ENCODE measurements at places on chromosomes 2 and 18.

DNA sequence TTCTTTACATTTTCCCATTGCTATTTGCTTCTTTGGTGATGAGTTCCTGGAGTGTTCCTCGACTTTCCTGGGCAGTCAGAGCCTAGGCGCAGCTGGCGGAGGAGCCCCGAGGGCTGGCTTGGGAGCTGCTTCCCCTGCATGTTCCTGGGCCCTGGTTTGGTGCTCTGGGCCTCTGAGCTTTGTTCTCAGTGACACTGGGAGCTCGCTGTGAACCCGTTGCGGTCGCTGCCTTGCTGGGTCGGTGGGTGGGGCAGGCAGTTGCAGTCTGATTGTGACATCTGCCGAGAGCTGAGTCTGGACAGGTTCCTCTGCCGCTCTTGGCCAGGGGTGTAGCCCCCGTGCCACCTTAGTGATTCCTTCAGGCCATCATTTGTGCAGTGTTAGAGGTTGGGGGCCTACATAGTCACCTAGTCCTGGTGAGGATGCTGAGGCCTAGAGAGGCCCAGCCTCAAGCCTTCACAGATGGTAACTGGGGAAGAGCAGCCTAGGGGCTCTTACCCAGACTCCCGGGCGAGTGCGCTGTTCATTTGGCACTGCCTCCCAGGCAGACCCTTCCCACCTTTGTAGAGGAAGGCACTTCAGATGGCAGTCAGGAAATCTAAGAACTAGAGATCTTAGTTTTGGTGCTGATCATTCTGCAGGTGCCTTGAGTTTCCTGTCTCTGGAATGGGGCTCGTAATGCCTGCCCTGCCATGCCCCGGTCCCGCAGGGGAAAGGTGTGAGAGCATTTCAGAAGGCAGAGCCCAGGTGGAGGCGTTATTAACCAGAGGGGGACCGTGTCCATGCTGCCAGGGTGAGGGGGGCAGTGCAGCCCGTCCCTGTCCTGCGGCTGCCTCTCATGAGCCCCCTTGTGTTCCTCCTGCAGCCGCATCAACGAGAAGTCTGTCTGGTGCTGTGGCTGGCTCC lies 8.4 kb downstream of the ASB1 start:
- DNase-seq, result no peak

DNA sequence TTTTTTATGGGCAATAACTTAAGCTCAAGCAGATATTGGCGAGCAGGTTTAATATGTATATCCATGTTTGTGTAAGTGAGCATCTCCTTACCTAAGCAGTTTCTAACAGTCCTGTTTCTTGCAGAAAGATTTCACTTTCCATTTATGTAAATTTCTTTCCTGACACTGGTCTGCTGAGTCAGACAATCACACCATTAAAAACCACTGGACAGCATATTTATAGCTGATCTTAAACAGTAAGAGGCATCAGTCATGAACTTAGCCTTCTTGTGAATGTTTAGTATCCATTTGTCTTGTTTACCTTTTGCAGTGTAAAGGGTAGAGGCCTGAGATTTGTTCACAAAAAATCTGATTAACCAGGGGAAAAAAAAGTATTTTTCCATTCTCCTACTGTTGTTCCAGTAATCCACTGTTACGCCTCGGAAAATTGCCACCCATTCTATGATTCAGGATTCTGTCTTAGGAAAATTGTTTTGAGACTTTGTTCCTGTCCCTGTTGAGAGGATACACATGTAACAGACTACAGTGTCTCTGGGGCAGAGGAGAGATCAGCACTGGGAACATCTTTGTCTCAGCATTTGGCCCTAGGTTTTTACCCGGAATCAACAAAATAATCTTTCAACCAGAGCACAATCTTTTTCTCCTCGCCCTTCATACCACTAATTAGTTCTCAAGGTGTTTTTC lies 521.0 kb upstream of the NRP2 start:
- DNase-seq, result no peak

DNA sequence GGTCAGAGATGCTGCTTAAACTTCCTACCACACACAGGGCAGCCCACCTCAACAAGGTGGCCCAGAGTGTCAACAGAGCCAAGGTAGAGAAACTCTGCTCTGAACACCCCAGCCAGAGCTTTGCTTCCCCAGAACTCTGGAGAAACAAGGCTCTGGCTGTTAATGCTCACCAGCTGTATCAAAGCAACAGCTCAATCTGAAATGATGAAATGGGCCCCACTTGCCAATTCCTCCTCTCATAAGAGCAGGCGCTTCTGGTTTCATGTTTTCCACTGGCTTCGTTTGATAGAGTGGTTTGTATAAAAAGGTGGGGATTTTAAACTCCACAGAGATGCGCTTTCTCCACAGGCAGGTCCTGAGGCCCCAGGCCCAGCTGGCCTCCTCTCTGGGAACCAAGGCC lies 60.9 kb upstream of the TFCP2L1 start:
- DNase-seq, result no peak

- DNase-seq, result no peak
Observed at GRCh38 chr18:10846657-10847407, 302.5 kb downstream of the PIEZO2 start.

DNA sequence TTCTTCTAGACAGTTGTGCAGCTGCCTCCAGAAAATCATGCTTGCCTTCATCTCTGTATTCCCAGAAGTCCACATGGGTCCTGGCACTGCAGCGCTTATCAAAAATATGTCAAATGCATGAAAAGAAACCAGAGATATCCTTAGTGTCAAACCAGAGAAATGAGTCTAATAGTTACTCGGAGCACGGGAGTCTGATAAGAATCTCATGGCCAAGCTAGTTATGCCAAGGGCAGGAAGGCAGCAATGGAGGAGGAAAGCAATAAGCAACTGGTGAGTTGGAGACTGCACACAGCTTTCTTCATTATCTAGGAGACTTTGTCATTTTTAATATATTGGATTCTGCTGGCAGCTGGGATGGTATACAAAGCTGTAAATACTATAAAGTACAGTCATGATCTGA lies 38.6 kb downstream of the TRIB2 start:
- DNase-seq, result no peak

- no peak for DNase-seq
Observed at GRCh38 chr2:231687133-231687852, 21.0 kb upstream of the PTMA start.

- DNase-seq, result no peak
Observed at GRCh38 chr18:24683925-24684324, 223.5 kb downstream of the HRH4 start.

GRCh38 chr2:29374823-29375222 lies 259.6 kb downstream of the CLIP4 start:
- no peak for DNase-seq

DNA sequence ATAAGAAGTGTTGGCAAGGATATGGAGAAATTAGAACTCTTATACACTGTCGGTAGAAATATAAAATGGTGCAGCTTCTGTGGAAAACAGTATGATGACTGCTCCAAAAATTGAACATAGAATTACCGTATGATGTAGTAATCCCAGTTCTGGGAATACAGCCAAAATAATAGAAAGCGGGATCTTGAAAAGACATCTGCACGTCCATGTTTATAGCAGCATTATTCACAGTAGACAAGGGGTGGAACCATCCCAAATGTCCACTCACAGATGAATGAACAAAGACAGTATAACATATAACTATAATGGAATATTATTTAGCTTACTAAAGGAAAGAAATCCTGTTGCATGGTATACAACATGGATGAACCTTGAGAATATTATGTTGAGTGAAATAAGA lies 257.7 kb downstream of the TDRD15 start:
- peak; percentile 70 for DNase-seq

DNA sequence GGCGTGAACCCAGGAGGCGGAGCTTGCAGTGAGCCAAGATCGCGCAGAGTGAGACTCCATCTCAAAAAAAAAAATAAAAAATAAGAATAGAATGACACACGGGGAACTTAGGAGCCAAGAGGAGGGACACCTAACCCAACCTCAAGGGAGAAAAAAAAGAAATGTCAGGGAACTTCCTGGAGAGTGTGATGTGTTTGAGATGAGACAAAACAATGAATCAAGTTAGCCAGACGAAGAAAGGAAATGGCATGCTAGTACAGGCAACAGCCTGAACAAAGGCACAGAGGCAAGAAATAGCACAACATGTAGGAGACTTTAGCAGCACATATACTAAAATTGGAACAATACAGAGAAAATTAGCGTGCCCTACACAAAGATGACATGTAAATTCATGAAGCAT lies 36.7 kb upstream of the PAPOLG start:
- no peak for DNase-seq

- no peak for DNase-seq
Observed at GRCh38 chr2:46697830-46698323, 217.7 kb downstream of the MCFD2 start.

DNA sequence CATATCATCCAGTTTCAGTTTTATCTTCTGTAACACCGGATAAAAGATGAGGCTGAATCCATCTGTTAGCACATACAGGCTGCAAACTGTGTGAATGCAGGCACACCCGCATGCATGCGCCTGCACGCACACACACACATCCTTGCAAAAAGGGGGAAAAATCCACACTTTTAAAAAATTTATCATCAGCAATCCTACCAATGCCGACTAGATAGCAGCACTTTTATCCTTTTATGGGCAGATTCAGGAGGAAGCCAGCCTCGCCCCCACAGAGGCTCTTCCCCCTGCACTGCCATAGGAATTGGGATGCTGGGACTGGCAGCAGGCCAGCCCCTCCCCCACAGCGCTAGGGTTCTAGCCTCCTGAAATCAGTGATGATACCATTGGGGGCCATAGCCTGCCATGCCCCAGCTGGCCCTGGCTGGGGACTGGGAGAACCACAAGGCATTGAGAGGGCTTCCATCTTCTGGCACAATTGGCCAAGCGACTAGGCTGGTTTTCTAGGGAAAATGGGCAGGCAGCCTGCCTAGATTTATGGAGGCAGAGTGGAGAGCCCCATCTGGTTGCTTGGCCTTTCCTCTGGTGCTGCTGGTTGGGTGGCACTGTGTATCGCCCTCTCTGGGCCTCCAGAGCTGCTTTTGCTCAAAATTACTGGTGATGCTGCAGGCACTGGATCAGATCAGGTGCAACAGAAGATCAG lies 25.5 kb downstream of the CYRIA start:
- DNase-seq, result no peak

DNA sequence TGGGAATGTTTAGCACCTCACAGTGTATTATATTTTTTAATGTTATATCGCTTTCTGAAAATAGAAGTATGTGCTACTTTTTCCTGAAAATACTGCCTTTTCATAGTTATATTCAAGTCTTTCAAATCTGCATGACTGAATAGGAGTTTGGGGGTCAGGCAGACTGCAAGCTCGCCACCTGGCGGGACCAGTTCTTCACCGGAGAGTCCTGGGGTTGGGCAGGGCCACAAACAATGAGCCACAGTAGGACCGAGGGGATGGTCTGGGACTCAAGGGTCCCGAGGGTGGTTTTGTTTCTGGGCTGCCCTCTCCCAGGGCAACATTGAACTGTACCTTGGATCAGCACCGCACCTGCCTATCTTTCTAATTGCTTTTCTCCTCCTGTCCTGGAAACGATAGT lies 70.6 kb downstream of the VWA3B start:
- no peak for DNase-seq

GRCh38 chr2:224638301-224638823 lies 53.2 kb upstream of the CUL3 start:
- no peak for DNase-seq

DNA sequence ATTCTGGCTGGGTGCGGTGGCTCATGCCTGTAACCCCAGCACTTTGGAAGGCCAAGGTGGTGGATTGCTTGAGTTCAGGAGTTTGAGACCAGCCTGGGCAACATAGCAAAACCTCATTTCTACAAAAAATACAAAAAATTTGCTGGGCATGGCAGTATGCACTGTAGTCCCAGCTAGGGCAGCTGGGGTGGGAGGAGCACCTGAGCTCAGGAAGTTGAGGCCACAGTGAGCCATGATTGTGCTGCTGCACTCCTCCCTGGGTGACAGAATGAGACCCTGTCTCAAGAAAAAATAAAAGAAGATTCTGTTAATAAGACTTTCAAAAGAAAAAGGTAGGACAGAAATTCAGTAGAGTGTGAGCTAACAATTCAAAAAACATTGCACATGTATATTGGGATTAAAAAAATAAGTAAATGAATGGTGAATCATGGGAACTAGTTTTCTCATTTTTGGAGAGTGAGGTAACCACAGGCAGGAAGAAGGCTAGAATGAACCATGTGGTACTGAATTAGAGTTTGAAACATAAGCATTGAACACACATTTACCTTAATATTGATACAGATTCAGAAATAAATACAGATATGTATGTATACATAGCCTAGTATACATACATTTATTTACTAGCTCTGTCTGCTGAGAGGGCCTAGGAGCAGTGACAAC lies 53.5 kb downstream of the NCOA1 start:
- no peak for DNase-seq

- DNase-seq, result no peak
Observed at GRCh38 chr18:27778441-27778840, 398.5 kb downstream of the CDH2 start.

DNA sequence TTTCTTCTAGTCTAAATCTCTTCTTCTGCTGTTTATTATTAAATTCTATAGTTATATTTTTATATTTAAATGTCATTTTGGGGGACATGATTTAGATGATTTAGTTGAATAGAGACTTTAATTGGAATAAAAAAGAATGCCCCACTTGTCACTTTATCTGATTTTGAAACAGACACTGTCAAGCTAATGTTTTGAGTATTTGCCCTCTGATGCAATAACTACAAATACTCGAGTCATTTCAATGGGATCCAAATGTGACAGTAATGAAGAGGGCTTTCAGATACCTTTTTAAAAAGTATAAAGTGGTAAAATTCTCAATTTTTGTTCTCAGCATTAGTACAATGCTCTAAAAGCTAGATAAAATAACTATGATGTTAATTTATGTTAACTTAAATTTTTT lies 257.3 kb upstream of the SESTD1 start:
- no peak for DNase-seq

DNA sequence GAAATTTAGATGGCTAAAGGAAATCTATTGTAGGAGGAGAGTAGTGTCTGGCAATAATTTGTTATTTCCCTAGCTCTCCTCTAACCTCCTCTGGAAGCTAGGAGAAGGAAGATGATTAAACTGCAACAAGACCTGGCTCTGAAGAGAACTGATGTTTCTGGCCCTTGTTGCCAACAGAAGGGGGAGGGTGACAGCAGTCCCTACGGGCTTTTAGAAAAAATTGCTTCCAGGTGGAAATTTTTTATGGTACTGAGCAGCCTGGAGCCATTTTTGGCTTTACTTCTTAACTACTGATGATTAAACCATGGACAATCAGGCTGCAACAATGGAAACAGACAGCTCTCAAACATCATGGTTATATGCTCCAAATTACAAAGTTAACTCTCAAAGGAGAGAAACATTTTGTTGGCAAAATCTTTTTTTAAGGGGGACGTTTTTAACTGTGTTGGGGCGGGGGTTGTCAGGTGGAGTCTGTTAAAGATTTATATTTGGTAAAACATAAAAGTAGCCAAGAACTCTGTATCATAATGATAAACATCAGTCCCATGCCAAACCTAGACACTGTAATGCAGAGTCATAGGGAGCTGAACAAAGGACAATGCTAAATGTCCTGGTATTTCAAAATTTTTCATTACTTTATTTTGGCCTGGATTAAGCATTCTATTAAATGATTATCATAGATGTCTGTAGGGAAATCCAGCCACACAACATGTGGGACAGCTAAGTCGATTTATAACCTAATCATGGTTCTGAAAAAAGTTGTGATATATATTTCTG lies 70.0 kb downstream of the EXOC6B start:
- no peak for DNase-seq

- DNase-seq, result no peak
Observed at GRCh38 chr2:127277028-127277427, 16.9 kb downstream of the ERCC3 start.

- DNase-seq, result no peak
Observed at GRCh38 chr2:16464641-16465040, 201.0 kb downstream of the CYRIA start.

Data from spinal cord (tissue), 10 donors.